Thoracic aorta (tissue), 2 donors: ENCODE measurements at places on chromosomes 7 and 10.
A peak's percentile ranks its signal among the peaks of the same experiment; 100 is the strongest.

DNA sequence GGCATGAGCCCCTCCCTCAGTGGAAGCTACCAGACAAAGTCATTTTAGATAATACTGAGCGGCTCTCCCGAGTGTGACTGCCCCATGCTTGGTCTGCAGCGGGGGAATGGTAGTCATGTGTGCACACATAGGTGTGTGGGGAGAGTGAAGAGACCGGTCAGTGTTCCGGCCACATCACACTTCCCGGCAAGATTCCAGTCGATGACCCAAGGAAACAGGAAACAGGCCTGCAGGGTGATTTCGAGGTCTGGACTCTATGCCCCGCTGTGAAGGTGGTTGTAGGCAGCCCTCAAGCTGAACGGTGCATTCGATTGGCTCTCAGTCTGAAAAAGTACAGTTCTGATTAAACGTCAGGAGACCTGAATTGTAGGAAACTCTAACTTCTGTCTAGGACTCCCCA, 73.2 kb downstream of the SYPL1 start:
- DNase-seq: no peak
- no peaks in the 10 kb centered on the region for H3K27me3 ChIP-seq
- no peaks in the 10 kb centered on the region for H3K36me3 ChIP-seq
- no peaks in the 10 kb centered on the region for H3K4me1 ChIP-seq
- no peak overlapping the region for H3K4me3 ChIP-seq

- H3K27ac ChIP-seq: no peak overlapping the region
- H3K27me3 ChIP-seq: no peaks in the 10 kb centered on the region
- no peak overlapping the region for H3K4me3 ChIP-seq
Observed at GRCh38 chr7:13880789-13881188, 108.7 kb downstream of the ETV1 start.

GRCh38 chr10:76286536-76286935, 855.1 kb downstream of the LRMDA start:
- no peak overlapping the region for H3K27ac ChIP-seq
- H3K4me3 ChIP-seq: no peak overlapping the region
- H3K36me3 ChIP-seq: no peaks in the 10 kb centered on the region
- no peak for DNase-seq

GRCh38 chr7:36036590-36036989, 116.5 kb upstream of the EEPD1 start:
- H3K36me3 ChIP-seq: no peaks in the 10 kb centered on the region
- no peaks in the 10 kb centered on the region for H3K27me3 ChIP-seq
- peak overlapping the region; percentile 53 for H3K4me3 ChIP-seq
- peak overlapping the region; percentile 62 for H3K27ac ChIP-seq
- peaks cover 41% of the 10 kb centered on the region for H3K4me1 ChIP-seq
- DNase-seq: no peak

- DNase-seq: no peak
- no peak overlapping the region for H3K4me3 ChIP-seq
- no peaks in the 10 kb centered on the region for H3K36me3 ChIP-seq
- H3K27ac ChIP-seq: no peak overlapping the region
- H3K4me1 ChIP-seq: peaks cover under 1% of the 10 kb centered on the region
Observed at GRCh38 chr10:88076027-88076880, 212.8 kb downstream of the PTEN start.
